CD4-positive, alpha-beta T cell (primary cell): ENCODE measurements at places on chromosomes 2 and 18. TPM values are rescaled to one million over a fixed set of nuclear protein-coding genes. Genes with fewer than 3 reads are reported as not detected.
A peak's percentile ranks its signal among the peaks of the same experiment; 100 is the strongest.

Gene FN1
- total RNA-seq, result 0.61 TPM

Gene SRBD1
- total RNA-seq, result 16.0 TPM

- no peaks in the 10 kb centered on the region for H3K4me1 ChIP-seq
- DNase-seq, result no peak
- H3K4me3 ChIP-seq, result no peak overlapping the region
Observed at GRCh38 chr2:106566050-106566449, 78.9 kb downstream of the CD8B2 start.

- no peak for DNase-seq
- H3K4me3 ChIP-seq, result no peak overlapping the region
- no peaks in the 10 kb centered on the region for H3K36me3 ChIP-seq
- peaks cover 9% of the 10 kb centered on the region for H3K4me1 ChIP-seq
- H3K27ac ChIP-seq, result no peak overlapping the region
- no peaks in the 10 kb centered on the region for H3K27me3 ChIP-seq
Observed at GRCh38 chr2:200716386-200716785, 95.3 kb upstream of the BZW1 start.

GRCh38 chr2:19435815-19436214 is 77.4 kb upstream of the OSR1 start:
- no peak for DNase-seq
- H3K36me3 ChIP-seq, result no peaks in the 10 kb centered on the region
- no peaks in the 10 kb centered on the region for H3K4me1 ChIP-seq
- peaks cover 4% of the 10 kb centered on the region for H3K27me3 ChIP-seq

GRCh38 chr2:65129286-65129825 is 550 bp downstream of the RAB1A start:
- DNase-seq, result no peak
- H3K27me3 ChIP-seq, result no peaks in the 10 kb centered on the region

GRCh38 chr2:148201075-148202004 is 180.4 kb downstream of the MBD5 start:
- H3K36me3 ChIP-seq, result no peaks in the 10 kb centered on the region
- H3K27ac ChIP-seq, result no peak overlapping the region
- H3K4me1 ChIP-seq, result no peaks in the 10 kb centered on the region
- H3K4me3 ChIP-seq, result no peak overlapping the region

DNA sequence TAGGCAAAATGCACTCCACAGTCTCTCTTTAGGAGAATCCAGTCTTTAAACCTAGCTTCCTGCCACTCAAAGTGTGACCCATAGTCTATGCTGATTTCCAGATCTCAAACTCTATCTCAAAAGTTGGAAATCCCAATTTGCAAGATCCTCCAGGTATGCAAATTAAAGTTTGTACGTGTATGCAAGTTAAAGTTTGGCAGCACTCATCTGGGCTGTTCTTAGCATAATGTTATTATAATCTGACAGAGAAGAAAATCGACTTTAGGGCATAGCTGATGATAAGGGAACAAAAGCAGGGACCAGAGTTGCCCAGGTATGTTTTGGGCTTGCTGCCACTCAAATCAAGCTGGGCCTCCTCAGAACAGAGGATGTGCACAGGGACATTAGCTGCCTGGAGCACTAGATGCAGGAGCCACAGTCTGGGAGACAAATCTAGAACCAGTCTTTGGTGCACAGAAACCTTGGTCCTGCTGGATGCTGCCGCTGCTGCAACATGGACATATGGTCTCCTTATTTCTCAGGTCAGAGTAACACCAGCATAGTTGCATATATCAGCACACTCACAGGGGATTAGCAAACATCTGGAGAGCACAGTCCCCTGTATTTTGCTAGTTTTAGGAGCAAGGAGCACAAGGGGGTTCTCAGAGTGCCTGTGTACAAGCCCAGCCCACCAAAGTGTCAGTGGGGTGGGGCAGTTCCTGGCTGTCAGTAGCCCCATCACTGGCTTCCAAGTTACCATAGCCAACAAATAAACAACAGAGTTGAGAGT is 242.6 kb downstream of the TTC32 start:
- no peak for DNase-seq
- H3K27me3 ChIP-seq, result peaks cover 3% of the 10 kb centered on the region
- no peak overlapping the region for H3K4me3 ChIP-seq
- H3K36me3 ChIP-seq, result no peaks in the 10 kb centered on the region
- no peak overlapping the region for H3K27ac ChIP-seq

Gene ADD2
- 4.4 TPM for total RNA-seq

Gene ID2
- total RNA-seq, result 242 TPM

DNA sequence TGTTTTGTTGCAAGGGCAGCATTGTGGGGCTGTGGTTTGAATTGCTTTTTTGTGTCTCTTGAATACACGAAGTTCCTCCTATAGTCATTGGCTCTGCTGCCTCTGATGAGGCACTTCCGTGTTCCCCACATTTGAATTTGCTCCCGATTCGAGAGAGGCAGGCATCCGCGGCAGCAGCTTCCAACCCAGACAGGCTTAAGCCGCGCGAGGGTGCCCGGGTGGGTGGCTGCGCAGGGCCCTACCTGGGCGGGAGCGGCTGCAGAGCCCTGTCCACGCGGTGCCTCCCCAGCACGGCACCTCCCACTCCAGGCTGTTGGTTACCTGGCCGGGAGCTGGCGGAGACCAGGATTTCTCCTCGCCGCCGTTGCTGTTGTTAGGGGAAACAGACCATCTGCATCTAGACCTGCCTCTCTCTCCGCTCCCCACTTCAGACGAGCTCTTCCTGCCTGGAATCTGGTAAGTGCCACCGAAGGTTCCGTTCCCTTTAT is 151.3 kb downstream of the NEDD4L start:
- peak overlapping the region; percentile 59 for H3K4me3 ChIP-seq
- no peak overlapping the region for H3K27ac ChIP-seq
- peaks cover 3% of the 10 kb centered on the region for H3K27me3 ChIP-seq
- DNase-seq, result no peak

DNA sequence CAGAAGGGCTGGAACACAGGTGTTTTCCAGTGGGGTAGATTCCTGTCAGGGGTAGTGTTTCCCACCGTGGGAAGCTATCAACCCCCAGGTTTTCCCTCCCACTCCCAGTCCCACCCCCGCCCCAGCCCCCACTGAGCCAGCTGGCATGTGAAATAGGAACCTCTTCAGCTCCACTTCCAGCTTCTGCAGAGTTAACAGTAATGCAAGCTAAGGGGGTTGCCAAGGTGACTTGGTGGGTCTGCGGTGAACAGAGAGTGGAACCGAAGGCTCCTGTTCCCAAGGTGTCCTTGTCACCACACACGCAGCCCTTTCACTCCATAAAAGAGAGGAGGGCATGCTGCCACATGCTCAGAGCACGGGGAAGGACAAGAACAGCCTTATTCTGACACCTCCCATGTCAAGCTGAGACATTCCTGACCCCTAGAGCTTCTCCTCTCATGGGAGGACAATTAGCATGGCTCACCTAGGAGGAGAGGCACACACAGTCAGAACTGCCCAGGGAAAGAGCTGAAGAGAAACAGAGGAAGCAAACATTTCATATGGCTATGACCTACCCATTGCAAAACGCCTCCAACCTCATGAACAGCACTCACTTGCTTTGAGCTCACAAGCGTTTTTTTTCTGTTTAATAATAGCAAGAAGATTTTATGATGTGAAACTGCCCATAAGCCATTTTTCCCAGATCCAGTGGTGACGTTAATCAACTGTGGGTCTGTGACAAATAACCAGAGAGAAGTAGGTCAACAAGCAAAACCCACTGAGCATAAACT is 39.8 kb upstream of the TBC1D8 start:
- no peak overlapping the region for H3K4me3 ChIP-seq
- no peak overlapping the region for H3K27ac ChIP-seq
- no peak for DNase-seq
- no peaks in the 10 kb centered on the region for H3K4me1 ChIP-seq
- peaks cover 3% of the 10 kb centered on the region for H3K27me3 ChIP-seq

Gene OSBPL6
- 0.11 TPM for total RNA-seq

DNA sequence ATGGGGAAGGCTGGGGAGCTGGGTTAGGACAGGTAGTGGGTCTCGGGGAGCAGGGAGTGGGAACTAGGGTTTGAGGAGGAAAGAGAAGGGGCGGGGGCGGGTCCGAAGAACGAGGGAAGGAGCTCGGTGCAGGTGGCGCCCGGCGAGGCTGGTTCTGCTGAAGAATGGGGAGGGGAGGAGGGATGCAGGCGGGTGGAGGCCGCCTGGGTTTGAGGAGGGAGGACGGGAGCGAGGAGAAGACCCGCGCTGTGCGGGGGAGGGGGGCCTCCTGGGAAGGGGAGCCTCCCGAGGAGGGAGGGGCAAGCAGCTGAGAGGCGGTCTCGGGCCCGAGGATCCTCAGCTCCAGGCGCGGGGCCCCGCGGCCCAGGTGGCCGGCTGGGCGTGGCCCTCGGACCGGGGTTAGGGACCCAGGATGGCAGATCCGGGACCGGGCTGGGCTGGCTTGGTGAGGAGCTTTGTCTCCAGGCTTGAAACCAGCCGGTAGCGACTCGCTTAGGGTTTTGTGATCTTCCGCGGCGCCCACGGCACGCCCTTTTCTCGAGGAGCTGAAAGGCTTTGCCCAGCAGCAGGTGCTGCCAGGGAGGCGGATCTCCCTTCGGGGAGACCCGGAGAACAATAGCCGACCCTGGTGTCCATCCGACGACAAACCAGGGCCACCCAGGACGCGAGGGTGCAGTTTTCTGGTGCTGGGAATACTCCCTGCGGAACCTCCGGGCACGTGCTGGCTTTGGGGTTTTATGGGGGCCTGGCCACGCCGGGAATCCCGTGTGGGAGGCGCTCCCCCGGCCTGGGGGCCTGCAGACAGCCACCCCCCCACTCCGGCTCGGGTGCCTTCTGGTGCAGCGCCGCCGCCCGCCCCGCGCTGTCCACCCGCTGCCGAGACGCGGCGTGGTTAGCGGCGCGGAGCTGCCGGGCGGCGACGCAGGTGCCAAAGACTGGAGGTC is 1.4 kb downstream of the DPYSL5 start:
- H3K27me3 ChIP-seq, result peaks cover 83% of the 10 kb centered on the region
- H3K27ac ChIP-seq, result no peak overlapping the region
- DNase-seq, result peak; percentile 37
- H3K4me1 ChIP-seq, result peaks cover 36% of the 10 kb centered on the region

DNA sequence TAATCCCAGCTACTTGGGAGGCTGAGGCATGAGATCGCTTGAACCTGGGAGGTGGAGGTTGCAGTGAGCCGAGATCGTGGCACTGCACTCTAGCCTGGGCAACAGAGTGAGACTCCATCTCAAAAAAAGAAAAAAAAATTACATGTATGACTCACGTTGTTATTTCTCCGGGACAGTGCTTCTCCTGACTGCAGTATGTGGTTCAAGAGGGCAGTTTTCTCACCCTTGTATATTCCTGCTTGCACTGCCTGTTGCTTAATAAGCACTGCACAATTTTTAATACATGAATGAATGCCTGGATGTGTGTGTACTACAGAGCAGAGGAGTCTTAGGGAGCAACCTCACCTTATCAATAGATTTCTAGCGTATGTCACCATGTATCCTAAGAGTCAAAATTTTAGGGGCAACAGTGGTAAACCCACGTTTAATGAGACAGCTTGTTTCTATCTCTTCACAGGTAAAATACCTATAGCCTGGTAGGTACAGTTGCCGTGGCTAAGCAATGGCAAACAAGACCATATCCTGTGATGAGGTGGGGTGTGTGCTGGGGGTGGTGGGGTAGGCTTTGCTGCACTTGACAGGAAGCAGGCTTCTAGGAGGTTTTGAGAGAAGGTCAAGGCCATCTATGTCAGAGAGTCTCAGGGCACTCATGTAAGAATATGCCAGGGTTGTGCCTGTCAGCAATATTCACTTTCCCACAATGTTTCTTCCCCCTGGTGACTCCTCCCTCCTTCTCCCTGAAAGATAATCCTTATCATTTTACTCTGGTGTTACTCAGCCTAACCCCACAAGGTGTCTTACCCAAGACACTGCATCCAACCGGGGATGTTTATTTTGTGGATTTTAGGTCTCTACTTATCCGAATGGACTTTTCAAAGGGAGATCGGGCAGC is 36.9 kb upstream of the MEX3C start:
- H3K4me1 ChIP-seq, result no peaks in the 10 kb centered on the region
- no peak overlapping the region for H3K27ac ChIP-seq
- DNase-seq, result no peak
- H3K27me3 ChIP-seq, result no peaks in the 10 kb centered on the region

DNA sequence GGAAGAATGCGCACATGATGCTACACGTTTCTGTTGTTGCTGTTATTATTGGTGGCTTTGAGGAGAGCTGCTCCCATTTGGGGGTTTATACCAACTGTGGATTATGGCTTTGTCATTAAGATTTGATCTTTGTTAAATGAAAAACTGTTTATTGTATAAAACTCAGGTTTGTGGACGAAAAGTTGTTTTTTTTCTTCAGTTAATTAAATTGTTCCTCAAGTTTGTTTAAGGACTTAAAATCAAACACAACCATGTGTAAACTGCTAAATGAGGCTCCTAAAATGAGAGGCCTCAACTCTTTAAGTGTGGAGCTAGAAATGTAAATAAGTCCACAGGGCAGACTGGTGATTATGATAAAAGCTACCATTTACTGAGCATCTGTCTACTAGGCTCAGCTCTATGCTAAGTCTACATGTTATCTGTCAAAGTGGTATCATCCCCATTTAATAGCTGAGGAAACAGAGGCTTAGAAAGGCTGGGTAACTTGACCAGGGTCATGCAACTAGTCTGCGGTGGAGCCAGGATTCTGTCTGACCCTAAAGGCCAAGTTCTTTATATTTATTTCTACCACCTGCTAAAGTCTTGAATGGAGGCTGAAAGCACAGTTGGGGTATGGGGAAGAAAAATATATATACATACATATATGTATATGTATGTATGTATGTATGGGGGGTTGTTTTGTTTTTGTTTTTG is 4.1 kb downstream of the MYCN start:
- peaks cover 29% of the 10 kb centered on the region for H3K27me3 ChIP-seq
- H3K4me3 ChIP-seq, result no peak overlapping the region
- no peaks in the 10 kb centered on the region for H3K36me3 ChIP-seq
- DNase-seq, result no peak

Gene TMEM87B
- 12.1 TPM for total RNA-seq

GRCh38 chr18:75497576-75498235 is 70.2 kb upstream of the SMIM21 start:
- H3K4me1 ChIP-seq, result no peaks in the 10 kb centered on the region
- no peak for DNase-seq
- peaks cover 12% of the 10 kb centered on the region for H3K27me3 ChIP-seq
- no peak overlapping the region for H3K4me3 ChIP-seq
- no peaks in the 10 kb centered on the region for H3K36me3 ChIP-seq

GRCh38 chr2:159267921-159268320 is 18.6 kb downstream of the WDSUB1 start:
- H3K4me1 ChIP-seq, result no peaks in the 10 kb centered on the region
- H3K36me3 ChIP-seq, result no peaks in the 10 kb centered on the region
- H3K27ac ChIP-seq, result no peak overlapping the region
- no peaks in the 10 kb centered on the region for H3K27me3 ChIP-seq
- no peak for DNase-seq

Gene CYP26B1
- total RNA-seq, result not detected

GRCh38 chr2:158321264-158321663 is 135.3 kb downstream of the CCDC148 start:
- H3K4me1 ChIP-seq, result no peaks in the 10 kb centered on the region
- DNase-seq, result no peak
- no peak overlapping the region for H3K27ac ChIP-seq
- H3K36me3 ChIP-seq, result no peaks in the 10 kb centered on the region

Gene FOSL2
- total RNA-seq, result 152 TPM

Gene GALR1
- total RNA-seq, result not detected
